HuH-7.5 (cell line): ENCODE measurements at places on chromosomes 1 and 21.

DNA sequence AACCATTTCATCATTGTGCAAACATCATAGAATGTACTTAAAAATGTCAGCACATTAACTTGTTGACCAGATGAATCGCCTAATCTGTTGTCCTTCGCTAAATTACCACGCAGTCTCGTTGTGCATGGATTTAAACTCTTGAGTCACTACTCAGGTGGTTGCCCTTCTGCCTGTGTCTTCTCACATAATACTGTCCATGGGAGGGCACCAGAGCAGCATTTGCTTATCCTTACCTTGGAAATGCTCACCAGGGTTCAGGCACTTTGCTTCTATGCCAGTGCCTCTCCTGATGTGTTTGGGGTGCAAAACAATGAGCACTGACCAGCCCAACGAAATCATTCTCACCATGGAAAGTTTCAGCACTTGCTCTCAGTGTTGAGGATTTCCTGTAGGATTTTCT lies 559.9 kb downstream of the RWDD3 start:
- DNase-seq, result no peak

GRCh38 chr1:36232212-36233095 lies 8.2 kb downstream of the THRAP3 start:
- no peak for DNase-seq

GRCh38 chr1:59597420-59598119 lies 217.2 kb upstream of the HOOK1 start:
- DNase-seq, result no peak

DNA sequence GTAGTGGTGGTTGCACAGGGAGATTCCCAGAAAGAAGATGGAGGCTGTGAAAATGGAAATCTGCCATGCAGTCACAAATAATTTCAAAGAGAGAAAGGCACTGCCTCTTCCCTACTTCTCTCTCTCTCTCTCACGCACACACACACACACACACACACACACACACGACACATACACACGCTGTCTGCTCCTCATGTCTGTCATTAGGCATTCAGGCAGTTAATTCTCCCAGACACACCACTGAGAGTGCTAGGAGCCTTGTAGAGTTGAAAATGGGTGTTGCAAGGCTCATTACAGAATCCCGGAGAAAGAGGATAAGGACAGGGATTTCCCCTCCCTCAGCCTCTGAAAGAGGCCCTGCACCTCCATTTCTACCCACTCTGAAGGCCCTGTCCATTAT lies 47.8 kb upstream of the LRRN2 start:
- DNase-seq, result no peak

- no peak for DNase-seq
Observed at GRCh38 chr1:183403498-183403897, 14.7 kb downstream of the NMNAT2 start.

DNA sequence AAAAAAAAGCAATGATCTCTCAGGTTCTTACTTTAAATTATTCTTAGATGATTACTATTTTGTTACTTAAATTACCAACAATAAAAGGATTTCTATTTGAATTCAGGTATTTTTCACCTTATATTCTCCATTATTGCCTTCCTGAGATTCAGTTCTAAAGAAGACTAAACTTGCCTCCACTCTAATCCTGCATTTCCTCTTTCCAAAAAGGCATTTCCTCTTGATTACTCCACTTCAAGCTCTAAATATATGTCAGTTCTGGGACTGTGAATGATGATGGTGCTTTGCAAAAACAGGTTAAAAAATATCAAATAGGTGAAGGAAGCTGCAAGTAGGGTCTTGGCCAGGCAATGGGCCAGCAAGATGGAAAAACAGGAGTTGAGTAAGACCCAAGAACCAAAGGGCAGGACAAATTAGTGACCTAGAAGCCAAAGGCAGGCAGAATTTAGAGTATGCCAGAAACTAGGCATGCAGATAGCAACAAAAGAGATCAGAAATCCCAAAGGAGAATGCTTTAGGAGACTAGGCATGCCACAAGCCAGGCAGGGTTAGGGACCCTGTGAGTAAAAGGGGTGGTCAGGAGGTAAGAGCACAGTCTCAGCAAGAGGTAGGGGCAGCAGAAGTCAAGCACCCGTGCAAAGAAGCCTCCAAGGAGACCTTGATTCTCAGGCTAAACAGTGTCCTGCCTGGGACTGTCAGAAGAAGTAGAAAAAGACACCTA lies 11.3 kb upstream of the DIPK1A start:
- no peak for DNase-seq

DNA sequence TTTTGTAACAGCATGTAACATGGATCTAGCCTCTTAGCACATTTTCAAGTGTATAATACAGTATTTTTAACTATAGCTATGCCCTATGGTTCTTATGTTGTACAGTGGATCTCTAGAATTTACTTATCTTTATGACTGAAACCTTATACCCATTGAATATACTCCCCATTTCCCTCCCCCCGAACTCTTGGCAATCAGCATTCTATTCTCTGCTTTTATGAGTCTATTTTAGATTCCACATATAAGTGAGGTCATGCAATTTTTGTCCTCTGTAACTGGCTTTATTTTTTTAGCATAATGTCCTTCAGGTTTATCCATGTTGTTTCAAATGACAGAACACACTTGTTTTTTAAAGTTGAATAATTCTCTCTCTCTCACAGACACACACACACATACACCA lies 3.1 kb upstream of the GBP6 start:
- DNase-seq, result no peak

GRCh38 chr1:227136210-227136820 lies 182.0 kb downstream of the CDC42BPA start:
- DNase-seq, result no peak

- peak; percentile 11 for DNase-seq
Observed at GRCh38 chr1:108051631-108052377, 86.8 kb upstream of the VAV3 start.

- DNase-seq, result no peak
Observed at GRCh38 chr1:36557041-36558000, 74.6 kb upstream of the CSF3R start.
